ENCODE measurements at places on chromosomes 12 and 14. TPM values are rescaled to one million over a fixed set of nuclear protein-coding genes. Genes with fewer than 3 reads are reported as not detected.

DNA sequence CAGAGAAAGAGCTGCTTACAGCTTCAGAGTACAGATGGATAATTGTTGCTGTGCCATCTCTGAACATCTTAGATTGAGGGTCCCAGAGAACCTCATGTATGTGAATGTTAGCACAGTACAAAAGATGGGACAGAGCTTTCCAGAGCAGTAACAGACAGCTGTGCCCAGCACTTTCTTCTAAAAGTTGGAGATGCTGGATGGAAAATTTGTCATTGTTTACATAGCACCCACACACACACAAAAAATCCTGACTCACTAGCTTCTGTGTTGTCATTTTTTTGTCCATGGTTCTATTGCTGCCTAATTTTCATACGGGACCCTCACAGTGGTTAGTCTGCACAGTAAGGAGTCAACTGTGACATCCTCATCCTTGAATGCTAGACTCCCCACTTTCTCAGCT, 374.7 kb downstream of the DIO2 start:
- DNase-seq = no peak

- DNase-seq = peak; percentile 12
These were observed 22.1 kb upstream of the LRRC9 start for GRCh38 chr14:59897757-59898383.

DNA sequence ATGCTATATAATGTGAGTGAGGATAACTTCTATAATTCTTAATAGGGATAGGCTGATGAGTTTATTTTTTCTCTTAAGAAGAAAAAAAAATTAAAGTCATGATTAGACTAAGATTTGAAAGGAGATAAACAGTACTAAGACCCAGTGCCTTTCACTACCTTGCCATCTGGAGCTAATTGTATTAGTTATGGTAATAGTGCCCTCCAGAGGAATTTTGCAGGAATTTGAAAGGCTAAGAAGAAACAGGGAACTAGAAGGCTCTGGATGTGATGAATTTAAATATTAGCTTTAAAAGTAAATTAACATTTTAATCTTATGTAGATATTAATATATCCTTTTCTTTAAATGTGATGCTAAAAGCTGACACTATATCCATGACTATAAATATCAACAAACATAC, 36.6 kb upstream of the PIK3C2G start:
- peak; percentile 46 for DNase-seq

DNA sequence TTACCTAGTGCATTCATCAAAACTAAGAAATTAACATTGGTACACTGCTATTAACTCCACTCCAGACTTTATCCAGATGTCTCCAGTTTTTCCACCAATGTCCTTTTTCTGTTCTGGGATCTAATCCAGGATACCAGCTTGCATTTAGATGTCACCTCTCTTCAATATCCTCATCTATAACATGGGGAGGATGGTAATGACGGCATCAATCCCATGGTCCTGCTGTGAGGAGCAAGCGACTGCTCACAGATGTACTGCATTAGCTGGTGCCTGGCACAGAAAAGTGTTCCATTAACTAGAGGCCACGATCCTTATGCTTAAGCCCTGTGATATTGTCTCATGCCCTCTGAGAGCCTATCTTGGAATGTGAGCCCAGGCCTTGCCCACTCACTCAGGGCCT, 53.8 kb downstream of the CALM1 start:
- no peak for DNase-seq

DNA sequence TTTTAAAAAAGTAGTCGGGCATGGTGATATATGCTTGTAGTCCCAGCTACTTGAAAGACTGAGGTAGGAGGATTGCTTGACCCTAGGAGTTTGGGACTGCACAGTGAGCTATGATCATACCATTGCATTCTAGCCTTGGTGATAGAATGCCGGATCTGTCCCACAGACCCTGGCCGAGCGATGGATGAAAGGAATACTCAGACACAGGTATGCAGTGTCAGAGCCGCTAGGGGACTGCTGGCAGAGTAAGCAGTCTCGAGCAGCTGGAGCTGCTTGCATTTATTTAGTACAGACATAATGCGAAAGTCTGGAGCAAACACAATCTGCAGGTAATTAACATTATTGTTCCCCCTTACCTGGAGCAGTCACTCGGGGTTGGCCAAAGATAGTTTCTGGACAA, 18.6 kb downstream of the AICDA start:
- DNase-seq = no peak

GRCh38 chr14:25833341-25834126, 764.3 kb downstream of the NOVA1 start:
- DNase-seq = no peak

GRCh38 chr14:98146416-98146815, 1125.6 kb downstream of the BCL11B start:
- DNase-seq = no peak

- DNase-seq = peak; percentile 94
These were observed 141.3 kb upstream of the PLEKHG7 start for GRCh38 chr12:92561543-92561899.

- no peak for DNase-seq
These were observed 181.5 kb downstream of the CCER1 start for GRCh38 chr12:90773491-90773890.

- DNase-seq = peak; percentile 90
These were observed 23.9 kb downstream of the GPR19 start for GRCh38 chr12:12671850-12672660.

DNA sequence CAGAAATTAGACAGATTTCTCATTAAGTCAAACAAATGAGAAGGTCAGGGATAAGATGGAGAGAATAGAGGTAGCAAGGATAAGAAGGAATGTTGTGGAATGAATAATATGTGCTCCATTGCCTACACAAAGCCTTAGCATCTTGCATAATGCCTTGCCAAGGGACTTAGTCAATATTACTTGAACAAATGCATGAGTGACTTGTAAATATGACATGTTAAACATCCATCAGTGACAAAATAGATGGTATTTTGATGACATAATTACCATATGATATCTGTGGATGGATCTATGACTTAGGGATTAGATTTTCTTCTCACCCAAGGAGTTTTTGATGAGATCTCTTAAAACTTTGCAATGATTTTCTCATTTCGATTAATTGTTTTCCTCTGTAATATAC, 194.1 kb upstream of the RASSF8 start:
- DNase-seq = no peak

DNA sequence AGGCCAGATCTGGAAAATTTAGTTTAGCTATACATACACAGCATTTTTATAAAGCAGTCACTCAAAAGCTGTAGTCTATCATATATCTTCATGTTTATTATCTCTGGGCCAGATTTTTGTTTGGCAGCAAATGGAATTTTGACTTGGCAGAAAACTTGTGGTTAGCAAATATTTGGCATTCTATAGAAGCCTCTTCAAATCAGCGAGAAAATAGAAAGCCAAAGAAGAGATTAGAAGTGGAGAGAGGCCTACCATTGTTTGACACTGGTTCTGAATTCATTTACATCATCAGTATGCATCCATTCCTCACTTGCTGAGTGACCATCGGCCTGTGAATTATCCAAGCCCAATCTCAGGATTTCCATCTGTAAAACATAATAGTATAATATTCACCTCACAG, 1077.6 kb downstream of the GALC start:
- no peak for DNase-seq

The SLC11A2 gene
- total RNA-seq = 17.9 TPM

The TRIM9 gene
- total RNA-seq = 2.0 TPM

The SCYL2 gene
- total RNA-seq = 50.9 TPM
